ENCODE measurements at places on chromosomes 2 and 18.

GRCh38 chr2:79630060-79630459 is 117.2 kb downstream of the CTNNA2 start:
- DNase-seq: no peak

- DNase-seq: no peak
These were observed 985.0 kb downstream of the BCL11A start for GRCh38 chr2:59568461-59568860.

DNA sequence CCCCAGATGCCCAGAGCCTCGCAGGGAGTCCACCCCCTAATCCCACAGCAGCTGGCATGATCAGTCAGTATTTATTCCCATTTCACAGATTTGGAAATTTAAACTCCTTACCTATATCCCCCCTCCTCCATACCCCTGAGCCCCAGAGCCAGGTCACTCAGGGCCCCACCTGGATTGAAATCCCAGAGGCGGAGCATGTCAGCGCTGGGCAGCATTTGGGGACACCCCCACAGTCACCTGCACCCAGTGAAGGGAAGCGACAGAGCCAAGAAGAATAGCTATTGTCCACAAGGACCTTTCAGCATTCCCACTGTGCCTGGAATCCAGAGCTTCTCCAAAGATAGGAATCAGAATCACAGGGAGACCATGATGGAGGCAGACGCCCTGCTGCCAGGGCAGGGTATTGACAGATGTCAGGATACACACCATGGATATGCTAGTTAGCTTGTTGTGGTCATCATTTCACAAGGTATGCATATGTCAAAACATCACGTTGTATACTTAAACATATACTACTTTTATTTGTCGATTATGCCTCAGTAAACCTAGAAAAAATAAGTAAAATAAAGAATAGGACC is 968 bp upstream of the ASTL start:
- DNase-seq: no peak

- DNase-seq: no peak
These were observed 999 bp downstream of the INSIG2 start for GRCh38 chr2:118089139-118089800.
